ENCODE measurements at places on chromosomes 5 and 9.

- DNase-seq = no peak
Observed at GRCh38 chr5:179817890-179818745, 2.6 kb upstream of the SQSTM1 start.

GRCh38 chr9:131872006-131872405 is 132.1 kb upstream of the RAPGEF1 start:
- no peak for DNase-seq

DNA sequence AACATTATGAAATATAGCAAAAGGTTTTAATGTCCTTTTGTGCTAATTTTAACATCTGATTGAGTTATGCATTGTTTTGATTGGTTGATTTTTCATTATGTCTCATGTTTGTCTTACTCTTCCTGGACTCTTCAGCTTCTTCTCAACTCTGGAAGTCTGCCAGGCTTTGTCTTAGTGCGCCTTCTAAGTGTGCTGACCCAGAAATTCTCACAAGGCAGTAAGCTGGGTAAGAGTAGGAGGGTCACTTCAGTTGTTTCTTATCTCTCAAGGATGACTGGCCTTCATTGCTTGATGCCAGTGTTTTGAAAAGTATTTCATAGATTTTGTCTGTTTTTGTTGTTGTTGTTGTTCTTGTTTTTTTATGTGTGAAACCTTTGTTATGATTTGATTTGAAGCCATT is 59.2 kb downstream of the RIC1 start:
- no peak for DNase-seq

DNA sequence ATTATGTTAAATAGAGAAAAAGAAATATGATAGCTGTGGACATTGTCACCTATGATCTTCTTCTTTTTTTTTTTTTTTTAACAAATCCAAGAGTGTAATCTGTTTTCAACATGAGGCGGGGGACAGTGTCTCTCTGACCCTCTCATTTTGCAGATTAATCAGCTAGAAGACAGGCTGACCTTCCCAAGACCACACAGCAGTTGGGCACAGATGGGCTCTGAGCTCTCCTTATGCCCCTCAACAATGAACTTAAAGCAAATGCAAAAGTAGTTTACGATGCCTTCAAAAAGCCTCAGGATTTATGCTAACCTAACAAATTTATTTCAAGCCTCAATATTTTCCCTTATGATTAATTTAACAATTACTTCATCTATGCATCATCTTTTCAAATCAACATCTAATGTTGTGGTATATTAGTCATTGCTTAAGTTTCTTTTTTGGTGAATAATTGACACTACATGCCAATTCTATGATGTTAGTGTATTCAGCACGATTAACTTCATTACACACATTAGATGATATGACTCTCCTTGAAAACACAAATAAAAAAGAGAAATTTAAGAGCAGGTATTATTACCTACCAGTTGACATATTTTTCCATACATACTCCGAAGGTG is 7.4 kb downstream of the NFIL3 start:
- DNase-seq = no peak

DNA sequence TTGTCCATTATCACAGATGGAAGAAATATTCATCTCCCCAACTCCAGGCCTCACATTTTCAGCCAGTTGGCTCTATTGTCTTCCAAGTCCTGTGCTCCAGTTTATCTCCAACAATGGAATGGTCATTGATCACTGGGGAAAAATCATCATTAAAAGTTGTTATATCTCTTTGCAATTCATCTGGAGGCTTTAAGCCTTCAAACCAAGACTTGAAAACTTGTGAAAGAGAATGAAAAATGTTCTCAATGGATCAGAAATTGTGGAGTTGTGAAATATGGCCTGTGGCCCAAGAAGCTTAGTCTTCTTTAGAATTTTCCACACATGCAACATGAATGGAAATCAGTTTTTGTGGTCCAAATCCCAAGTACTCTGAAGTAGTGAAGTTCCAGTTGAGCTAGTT is 569.6 kb downstream of the EBF1 start:
- no peak for DNase-seq

DNA sequence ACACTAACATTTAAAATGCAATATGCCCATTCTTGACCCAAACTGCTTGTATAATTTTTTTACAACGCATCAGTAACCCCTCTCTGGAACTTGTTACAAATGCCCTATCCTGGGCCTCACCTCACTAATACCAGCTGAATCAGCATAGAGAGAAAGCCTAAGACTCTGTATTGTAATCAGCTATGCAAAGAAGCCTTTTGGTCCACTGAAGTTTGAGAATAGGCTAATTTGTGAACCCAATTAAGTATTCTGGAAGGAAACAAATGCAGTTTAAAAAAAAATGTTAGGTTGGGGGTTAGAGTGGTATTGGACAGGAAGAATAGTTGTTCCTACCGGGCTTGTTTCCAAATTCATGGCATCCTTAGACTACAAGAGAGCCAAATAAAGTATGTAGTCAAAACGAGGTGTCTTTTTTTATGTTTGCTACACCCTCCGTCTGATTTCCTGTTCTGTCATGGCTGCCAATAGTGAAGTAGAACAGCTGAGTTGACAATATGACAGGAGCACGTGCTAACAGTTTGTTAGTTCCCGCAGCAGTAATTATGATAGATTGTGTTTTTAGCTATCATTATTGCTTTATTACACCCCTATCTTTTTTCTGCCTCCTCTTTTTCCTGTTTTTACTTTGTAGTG is 1048.7 kb upstream of the NUDT12 start:
- no peak for DNase-seq

DNA sequence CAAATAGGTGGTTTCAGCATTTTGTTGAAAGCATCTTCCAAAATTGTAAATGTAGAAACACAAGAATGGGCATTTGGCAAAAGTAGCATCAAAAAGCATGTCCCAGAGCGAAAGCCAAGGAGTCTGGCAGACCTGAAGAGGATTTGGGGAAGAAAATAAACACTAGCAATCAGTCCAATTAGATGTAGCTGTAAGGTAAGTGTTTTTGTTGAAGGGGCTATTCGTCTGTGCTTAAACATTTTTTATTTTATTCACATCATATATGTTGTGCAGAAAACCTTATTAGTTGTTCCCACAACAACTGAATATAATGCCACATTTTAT is 954.1 kb upstream of the COX7C start:
- no peak for DNase-seq

DNA sequence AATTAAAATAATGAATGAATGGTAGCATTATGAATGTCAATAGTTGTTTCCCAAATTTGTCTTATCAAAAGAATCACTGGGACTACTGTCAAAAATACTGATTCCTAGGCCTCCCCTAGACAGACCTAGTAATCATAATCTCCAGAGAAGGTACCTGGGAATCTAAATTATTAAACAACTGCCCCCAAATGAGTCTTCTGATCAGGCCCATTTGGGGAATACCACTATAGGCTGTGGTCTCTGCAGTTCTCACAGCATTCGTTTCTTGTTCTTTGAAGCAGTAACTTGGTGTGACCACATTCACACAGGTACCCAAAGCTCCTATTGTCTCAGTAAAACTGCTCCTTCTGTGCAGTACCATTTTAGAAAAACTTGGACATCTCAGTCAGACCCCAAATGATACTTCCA is 230.9 kb downstream of the PIK3R1 start:
- DNase-seq = no peak

GRCh38 chr5:136613230-136613629 is 247.9 kb upstream of the TRPC7 start:
- DNase-seq = no peak

DNA sequence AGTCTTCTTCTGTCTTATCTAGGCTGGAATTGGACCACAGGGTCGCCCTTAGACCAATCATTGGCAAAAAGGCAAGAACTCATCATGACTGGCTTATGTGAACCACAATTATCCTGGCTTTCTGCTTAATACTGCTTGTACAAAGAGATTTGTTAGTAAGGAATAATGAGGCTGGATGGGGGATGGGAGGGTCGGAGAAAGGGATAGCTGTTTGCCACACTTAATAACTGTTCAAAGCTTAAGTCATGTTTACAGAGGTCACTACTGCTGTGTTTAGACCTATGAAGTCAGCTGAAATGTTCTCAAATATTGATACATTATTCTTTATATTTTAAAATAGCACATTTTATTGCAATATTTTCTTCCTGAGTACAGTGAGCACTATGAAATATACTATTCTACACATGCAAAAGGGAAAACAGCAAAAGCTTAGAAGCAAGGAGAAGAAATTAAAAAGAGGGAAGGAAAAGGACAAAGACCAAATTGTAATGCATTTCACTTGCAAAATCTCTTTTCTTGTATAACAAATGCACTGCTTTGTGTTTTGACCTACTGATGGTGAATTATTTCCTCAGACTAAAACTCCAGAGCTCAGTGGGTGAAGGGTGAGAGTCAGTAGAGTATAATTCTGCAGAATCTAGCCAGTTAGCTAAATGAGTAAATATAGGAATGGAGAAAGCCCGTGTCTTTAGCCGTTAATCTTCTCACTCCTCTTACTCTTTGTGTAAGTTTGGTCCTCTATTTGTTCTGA is 404.9 kb upstream of the ZNF608 start:
- no peak for DNase-seq

DNA sequence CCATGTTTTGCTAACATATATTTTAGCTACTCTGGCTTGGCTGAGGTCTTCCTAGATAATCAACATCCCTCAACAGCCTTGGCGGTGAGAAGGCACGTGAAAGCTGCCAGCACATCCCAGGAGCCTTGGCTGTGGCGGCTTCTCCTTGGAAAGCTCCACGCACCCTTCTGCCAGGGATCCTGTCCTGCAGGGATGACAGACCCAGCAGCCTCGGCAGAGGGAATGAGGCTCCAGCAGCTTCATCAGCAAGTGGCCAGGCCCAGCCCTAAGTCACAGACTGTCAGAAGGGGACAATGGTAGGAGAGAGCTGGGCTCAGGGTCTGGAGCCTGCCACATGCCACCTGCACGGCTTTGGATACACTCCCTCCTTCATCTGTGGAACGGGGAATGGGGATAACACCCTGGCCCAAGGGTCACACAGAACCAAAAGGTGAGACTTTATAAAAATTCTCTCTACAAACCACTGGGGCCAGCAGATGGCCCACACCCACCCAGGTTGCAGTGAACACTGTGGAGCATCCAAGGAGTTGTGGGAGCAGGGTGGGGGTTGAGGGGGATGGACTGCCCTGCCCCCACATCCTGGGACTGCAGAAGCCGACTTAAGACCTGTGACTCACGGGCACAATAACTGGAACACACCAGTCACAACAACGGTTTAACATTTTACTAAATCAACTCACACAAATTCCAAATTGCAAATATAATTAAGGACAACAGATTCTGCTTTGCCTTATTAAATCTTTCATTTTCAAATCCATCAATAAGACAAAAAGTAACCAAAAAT is 65.1 kb downstream of the MACROH2A1 start:
- no peak for DNase-seq

DNA sequence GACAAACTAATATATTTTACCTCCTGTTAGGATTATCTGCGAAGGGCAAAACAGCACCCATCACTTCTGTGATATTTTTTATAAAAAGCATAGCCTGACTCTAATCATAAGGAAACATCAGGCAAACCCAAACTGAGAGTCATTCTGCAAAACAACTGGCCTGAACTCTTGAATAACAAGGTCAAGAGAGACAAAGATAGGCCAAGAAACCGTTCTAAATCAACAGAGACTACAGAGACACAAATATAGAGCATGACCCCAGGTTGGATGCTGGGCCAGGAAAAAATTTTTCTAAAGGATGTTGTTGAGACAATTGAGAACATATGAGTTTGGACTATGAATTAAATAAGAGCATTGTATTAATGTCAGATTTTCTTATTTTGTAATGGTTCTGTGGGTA is 384.9 kb downstream of the NFIB start:
- DNase-seq = no peak

Measured in NCI-H774 (cell line).